ENCODE measurements at places on chromosomes 7 and 10. TPM values are rescaled to one million over a fixed set of nuclear protein-coding genes. Genes with fewer than 3 reads are reported as not detected.
A peak's percentile ranks its signal among the peaks of the same experiment; 100 is the strongest.

RELN gene
- total RNA-seq = 3.3 TPM

KAZALD1 gene
- total RNA-seq = 5.2 TPM

FLNC gene
- 11.3 TPM for total RNA-seq

OPN1SW gene
- 0.45 TPM for total RNA-seq

DMTF1 gene
- total RNA-seq = 128 TPM

DNA sequence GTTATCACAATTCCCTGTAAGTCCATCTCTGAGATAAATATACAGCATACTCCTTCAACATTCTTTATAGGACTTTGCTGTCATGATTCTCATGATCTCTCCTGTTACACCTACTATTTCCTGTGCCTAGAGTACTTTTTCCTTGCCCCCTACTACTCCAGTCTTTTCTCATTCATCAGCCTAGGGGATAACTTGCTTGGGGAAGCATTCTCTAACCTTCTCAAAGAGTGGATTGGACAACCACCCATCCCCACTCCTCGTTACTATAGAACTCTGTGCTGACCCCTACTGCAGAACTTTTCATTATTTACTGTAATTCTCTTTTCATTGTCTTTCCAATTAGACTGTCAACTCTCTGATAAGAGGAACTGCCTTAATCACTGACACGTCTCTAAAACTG, 57.4 kb upstream of the TFEC start:
- no peaks in the 10 kb centered on the region for H3K27me3 ChIP-seq
- H3K4me1 ChIP-seq = no peaks in the 10 kb centered on the region
- no peak overlapping the region for H3K4me3 ChIP-seq

GRCh38 chr10:21726601-21727225, 192.7 kb downstream of the MLLT10 start:
- peak overlapping the region; percentile 86 for H3K27ac ChIP-seq
- peak overlapping the region; percentile 77 for H3K4me3 ChIP-seq
- peaks cover 34% of the 10 kb centered on the region for H3K4me1 ChIP-seq
- H3K27me3 ChIP-seq = no peaks in the 10 kb centered on the region
- no peak for DNase-seq

DNA sequence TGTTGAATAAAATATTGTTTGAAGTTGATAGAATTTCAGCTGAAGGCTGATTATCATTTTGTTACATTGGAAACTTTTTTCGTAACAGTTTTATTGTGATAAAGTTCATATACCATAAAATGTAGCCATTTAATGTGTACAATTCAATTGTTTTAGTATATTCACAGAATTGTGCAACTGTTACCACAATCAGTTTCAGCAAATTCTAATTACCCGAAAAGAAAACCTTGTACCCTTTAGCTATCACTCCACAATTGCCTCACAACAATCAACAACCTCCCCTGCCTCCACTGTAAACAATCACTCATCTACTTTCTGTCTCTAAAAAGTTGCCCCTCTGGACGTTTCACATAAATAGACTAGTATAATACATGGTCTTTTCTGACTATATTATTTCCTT, 179.7 kb upstream of the BET1 start:
- no peak overlapping the region for H3K4me3 ChIP-seq
- no peak for DNase-seq
- no peaks in the 10 kb centered on the region for H3K4me1 ChIP-seq

GRCh38 chr10:100890673-100891317, 22.0 kb upstream of the SLF2 start:
- H3K4me1 ChIP-seq = no peaks in the 10 kb centered on the region
- no peaks in the 10 kb centered on the region for H3K36me3 ChIP-seq
- peaks cover 5% of the 10 kb centered on the region for H3K27me3 ChIP-seq
- H3K4me3 ChIP-seq = no peak overlapping the region

- no peak overlapping the region for H3K4me3 ChIP-seq
- no peak for DNase-seq
- H3K27me3 ChIP-seq = no peaks in the 10 kb centered on the region
- no peaks in the 10 kb centered on the region for H3K36me3 ChIP-seq
Observed at GRCh38 chr10:15451137-15452094, 80.3 kb upstream of the FAM171A1 start.

DNA sequence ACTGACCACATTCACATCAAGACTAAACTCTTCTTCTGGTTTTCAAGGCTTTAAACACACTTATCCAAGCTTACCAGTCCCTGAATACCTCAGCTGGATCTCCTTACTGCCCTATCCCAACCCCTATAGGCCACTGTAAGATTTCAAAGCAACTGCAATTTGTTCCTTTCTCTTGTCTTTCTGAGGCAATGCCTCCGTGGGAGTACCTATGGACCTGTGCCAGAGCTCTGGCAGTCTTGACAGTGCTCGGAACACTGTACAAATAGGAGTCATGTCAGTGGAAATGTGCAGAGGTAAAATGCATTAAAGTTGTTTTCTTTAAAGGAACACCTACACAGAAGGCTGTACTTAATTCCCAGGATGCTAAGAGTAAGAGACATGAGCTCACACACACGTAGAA, 124.7 kb downstream of the CNOT4 start:
- no peak for DNase-seq
- H3K4me3 ChIP-seq = no peak overlapping the region
- no peaks in the 10 kb centered on the region for H3K27me3 ChIP-seq
- H3K4me1 ChIP-seq = peaks cover 20% of the 10 kb centered on the region

DNA sequence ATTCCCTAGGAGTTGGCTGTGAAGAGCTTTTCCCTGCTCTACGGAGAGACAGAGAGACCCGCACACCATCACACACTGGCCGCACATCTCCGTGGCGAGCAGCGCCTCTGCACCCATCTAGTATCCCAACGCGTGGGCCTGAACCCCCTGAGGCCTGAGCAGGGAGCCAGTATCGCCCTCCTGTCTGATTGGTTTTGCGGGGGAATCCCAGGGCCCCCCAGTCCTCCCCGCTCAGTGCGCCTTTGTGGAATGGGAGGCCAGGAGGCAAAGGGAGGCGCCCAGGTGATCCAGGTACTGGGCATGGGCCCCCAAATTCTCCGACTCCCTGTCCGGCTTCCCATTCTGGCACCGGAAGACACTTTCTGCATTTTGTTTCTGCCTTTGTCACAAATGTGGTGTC, 344.3 kb downstream of the GLRX3 start:
- H3K27ac ChIP-seq = no peak overlapping the region
- H3K4me1 ChIP-seq = no peaks in the 10 kb centered on the region
- H3K4me3 ChIP-seq = no peak overlapping the region

DNA sequence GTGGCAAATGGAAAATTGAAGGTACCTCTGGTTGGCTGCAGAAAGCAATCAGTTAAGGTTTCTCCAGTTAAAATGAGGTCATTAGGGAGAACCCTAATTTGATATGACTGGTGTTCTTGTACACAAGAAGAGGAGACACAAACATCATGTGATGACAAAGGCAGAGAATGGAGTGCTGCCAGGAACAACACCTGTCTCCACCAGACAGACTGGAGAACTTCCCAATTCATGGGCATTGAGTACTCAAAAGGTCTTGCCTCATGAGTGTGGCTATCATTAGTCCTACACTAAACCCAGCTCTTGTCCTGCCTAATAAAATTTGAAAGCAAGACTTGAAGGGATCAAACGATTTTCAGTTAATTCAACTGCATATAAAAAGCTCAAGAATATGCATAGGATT, 152.6 kb downstream of the PTPN20 start:
- peaks cover 9% of the 10 kb centered on the region for H3K27me3 ChIP-seq
- no peaks in the 10 kb centered on the region for H3K4me1 ChIP-seq
- no peak overlapping the region for H3K4me3 ChIP-seq

- peak; percentile 13 for DNase-seq
- H3K27ac ChIP-seq = no peak overlapping the region
- no peaks in the 10 kb centered on the region for H3K4me1 ChIP-seq
Observed at GRCh38 chr7:149440222-149440621, 20.6 kb downstream of the ZNF777 start.

DNA sequence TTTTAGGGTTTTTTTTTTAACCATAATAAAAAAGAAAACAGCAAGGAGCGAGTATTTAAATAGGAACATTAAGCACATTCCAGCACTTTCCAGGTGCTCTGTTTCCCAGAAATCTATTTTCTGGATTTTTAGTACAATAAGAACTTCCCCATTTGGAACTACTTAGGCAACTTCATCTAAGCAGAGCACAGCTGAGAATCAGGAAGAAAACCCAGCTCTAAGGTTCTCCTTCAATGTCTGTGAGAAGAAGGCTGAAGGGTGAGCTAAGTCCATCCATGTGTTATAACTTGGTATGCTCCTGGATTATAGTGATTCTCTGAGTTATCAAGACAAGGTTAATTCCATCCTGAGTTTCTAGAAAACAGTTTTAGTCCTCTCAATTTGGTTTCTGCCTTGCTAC, 181.9 kb downstream of the CYP26A1 start:
- H3K27ac ChIP-seq = no peak overlapping the region
- H3K27me3 ChIP-seq = no peaks in the 10 kb centered on the region
- H3K4me1 ChIP-seq = peaks cover 2% of the 10 kb centered on the region
- H3K4me3 ChIP-seq = no peak overlapping the region
